A549 treated with dexamethasone at 1 μM for 4 hours (cell line): ENCODE measurements at places on chromosomes 7 and 10. TPM values are rescaled to one million over a fixed set of nuclear protein-coding genes. Genes with fewer than 3 reads are reported as not detected.

TAS2R41 gene
- total RNA-seq = not detected in 5 replicates

CPXM2 gene
- total RNA-seq = not detected in 5 replicates

TMEM270 gene
- total RNA-seq = 0.11 to 0.25 TPM (median 0.21 TPM) in 5 replicates

FLNC gene
- total RNA-seq = 2.9 to 6.0 TPM (median 3.9 TPM) in 5 replicates

FKBP6 gene
- total RNA-seq = not detected in 5 replicates

PSD gene
- total RNA-seq = 0.11 to 0.68 TPM (median 0.38 TPM) in 5 replicates

CXCL12 gene
- total RNA-seq = 0.03 to 0.22 TPM (median 0.14 TPM) in 5 replicates

TRAPPC14 gene
- 7.3 to 14.2 TPM (median 12.1 TPM) in 5 replicates for total RNA-seq

GIMAP2 gene
- not detected in 5 replicates for total RNA-seq

GHRHR gene
- 0.06 TPM in 1 of 5 replicates, not detected in the others for total RNA-seq

ATXN7L1 gene
- total RNA-seq = 4.5 to 6.3 TPM (median 5.8 TPM) in 5 replicates

CNPY1 gene
- not detected in 5 replicates for total RNA-seq

ATOH7 gene
- total RNA-seq = 0.09 to 0.33 TPM (median 0.21 TPM) in 5 replicates

TAS2R40 gene
- total RNA-seq = not detected in 5 replicates

GFRA1 gene
- total RNA-seq = 8.4 to 12.2 TPM (median 11.6 TPM) in 5 replicates

PLAU gene
- 79.7 to 99.9 TPM (median 88.7 TPM) in 5 replicates for total RNA-seq

LLCFC1 gene
- not detected in 5 replicates for total RNA-seq

METTL27 gene
- 6.8 to 10.4 TPM (median 10.2 TPM) in 5 replicates for total RNA-seq

ZNF679 gene
- total RNA-seq = not detected in 5 replicates

SEC31B gene
- 0.79 to 2.1 TPM (median 1.7 TPM) in 5 replicates for total RNA-seq
